HEK293T (cell line): ENCODE measurements at places on chromosomes 2 and 18.

DNA sequence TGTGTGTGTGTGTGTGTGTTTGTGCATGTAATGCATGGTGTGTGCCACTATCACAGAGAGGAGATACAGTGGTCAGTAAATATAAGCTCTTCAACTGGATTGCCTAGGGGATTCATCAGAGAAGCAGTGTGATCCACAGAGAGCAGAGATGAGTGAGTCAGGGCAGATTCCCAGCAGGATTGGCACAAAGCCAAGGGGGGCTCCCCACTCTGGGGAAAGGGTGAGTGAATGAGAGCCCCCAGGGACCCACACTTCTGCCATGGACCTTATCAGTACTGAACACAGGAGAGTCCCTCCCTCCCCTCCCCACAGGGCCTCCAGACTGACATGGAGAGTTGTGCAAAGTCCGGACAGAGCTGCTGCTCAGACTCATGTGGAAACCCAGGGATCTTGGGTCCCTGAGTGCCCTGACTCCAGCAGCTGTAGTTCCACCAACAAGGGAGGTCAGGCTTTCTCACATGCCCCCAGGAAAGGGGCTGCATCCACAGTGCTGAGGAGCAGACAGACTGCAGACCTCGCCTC, 748.8 kb downstream of the NR4A2 start:
- DNase-seq, result no peak

GRCh38 chr2:142599504-142599903, 278.0 kb upstream of the KYNU start:
- no peak for DNase-seq

GRCh38 chr2:73414696-73415095, 29.1 kb downstream of the ALMS1 start:
- DNase-seq, result no peak

DNA sequence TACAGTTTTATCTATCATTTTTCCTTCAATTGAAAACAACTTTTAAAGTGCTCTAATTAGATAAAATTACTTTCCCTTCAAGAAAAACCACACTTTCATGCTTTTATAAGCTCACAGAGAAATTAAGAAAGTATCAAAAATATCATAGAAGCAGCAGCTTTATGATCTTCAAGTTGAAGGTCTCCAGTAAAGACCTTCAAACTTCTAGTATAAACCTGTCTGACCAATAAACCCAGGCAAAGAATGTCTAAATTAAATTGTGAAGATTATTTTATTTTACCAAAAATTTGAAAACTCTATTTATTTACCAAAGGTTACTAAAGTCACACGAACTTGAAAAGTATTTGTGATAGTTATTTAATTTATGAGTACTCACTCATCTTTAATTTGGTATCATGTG, 9.3 kb upstream of the SCTR start:
- no peak for DNase-seq

DNA sequence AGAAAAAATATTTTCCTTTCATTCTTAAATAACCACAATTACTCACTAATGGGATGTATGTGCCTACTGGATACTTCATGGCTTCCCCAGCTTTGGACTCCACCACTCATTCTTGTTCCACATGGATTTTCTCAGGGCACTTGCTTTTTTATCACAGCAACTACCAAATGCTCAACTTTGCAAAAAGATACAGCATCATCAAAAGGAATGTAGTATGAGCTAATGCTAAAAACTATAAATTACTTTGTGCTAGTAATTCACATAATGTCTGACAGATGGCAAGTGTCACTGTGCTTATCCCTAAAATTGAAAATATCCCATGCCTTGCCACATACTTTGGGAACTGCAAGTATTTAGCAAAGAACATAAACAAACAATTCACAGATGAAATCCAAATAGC, 130.4 kb upstream of the ZFP36L2 start:
- no peak for DNase-seq

DNA sequence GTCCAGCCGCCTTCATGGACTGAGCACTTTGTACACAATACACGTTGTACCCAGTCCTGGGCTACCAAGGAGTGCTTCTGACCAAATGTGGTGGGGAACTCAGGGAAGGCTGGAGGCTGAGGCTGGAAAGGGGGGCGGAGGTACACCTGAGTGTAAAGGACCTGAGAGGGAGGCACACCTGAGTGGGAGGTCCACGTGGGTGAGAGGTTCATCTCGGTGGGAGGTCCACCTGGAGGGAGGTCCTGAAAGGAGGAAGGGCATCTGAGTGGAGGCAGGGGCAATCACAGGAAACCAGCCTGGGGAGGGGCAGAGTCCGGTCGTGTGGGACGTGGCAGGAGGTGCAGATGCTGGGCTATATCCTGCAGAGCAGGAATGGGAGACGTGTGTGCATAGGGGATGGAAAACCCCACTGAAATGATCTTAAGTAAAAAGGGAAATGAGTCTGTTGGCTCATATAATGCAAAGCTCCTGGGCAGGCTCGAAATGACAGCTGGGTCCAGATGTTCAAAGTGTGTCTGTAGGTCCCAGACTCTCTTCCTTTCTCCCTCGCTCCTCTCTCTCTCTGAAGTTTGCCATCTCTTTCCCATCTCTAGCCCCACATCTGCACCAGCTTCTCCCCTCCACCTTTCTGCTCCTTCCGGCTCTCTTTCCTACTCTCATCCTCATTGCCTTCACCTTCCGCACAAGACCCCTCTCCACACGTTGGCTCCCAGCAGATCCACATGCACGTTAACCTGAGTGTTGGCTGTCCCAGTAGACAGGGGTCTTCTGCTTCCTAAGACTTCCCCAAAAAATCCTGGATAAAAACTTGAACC, 137.7 kb downstream of the PXDN start:
- DNase-seq, result no peak

DNA sequence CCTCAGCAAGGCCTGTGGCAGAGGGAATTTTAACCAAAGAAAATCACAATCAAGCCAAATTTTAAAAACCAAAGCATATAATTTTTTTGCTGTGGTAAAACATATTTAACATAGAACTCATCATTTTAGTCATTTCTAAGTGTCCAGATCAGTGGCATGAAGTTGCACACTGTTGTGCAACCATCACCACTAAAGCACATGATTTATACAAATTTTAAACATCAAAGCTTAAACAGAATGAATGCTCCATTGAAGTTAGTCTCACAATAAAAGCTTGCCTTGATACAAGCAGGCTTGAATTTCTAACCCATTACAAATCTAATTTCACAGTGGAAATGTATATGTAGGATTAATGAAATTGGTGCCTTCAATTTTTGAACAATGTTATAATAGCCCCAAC, 31.2 kb downstream of the FTCDNL1 start:
- DNase-seq, result no peak

- no peak for DNase-seq
Measured at GRCh38 chr2:142722569-142722968, 154.9 kb upstream of the KYNU start.

DNA sequence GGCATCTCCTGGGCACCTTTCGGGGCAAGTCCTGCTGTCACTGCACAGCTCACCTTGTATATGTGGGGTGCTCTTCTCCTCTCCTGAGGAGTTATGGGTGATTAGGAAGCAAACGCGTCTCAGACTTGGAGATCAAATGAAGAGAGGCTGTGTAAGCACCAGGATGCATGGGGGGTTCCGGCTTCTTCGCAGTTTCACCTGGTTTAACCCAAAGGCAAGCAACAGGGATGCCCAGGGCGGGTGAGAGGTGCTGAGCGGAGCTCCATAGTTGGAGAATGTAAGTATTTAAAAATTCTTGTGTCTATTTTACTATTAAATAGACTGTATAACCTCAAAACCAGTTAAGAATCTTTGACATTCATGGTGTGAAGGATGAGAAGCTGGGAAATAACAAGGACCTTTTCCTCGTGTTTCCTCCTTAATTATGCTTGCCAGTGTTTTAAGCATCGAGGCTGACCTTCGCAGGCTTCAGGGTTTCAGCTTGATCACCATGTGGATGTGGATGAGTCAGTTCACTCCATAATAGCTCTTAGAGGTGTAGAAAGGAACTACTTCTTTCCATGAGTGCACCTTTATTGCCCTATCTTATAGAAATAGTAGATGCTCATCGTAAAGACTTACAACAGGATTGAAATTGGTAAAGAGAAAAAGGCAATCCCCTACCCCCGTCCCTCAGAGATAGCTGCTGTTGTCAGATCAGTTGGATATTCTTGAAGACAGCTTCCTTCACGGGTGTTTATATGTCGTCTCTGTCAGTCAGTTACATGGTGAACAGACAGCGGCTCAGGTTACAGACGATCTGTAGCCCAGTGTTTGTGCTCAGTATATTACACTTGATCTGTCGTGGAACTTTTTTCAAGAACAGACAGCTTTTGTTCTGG, 201.1 kb downstream of the AGAP1 start:
- no peak for DNase-seq

DNA sequence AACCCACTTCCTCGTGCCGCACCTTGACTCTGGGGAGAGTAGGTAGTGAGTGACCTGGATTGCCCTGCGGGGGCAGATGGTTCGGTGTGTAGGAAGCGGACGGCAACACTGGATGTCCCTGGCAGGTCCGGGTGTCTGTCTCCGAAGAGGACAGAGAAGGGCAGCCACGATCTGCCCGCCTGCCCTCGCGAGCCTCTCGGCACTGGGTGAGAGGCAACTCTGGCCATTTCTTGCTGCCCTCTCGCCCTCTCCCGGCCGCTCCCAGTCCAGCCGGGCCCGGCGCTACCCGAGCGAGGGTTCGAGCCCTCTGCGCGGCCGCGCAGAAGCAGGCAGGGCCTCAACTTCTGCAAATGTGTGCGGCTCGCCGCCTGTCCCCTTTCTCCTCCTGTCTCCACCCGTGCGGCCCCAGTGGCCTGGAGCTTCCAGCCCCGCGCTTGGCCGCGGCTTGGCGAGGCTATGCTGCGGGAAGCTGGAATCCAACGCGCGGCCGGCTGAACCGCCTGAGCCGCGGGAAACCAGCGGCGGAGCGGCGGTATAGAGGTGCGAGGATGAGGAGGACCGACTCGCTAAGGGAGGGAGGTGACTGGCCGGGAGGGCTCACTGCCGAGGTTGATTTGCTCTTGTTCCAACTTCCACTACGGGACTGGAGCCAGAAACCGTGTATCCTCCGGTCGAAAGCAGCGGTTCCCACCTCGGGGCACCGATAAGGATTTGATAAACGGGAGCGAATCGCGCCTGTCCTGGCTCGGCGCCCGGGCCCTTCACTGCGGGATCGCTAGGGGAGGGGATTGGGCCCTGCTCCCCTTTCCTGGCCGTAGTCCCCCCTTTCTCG, 1.5 kb downstream of the EPAS1 start:
- peak; percentile 45 for DNase-seq

DNA sequence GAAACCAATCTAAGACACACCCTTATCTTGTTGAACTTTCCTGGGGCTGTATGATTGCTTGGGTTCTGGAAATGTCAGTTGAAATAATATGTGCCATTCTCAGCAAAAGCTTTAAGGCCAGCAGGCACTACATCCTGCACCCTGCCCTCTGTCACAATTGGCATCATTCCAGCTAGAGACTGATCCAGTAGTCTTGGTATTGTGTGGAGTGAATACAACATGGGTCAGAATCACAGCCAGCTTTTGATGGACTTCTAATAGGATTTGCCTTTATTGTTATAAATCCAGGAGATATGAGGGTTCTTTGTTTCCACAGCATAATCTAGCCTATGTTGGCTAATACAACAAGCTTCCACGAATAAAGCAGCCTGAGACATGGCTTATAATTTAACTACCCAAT, 617.0 kb upstream of the CDH2 start:
- DNase-seq, result no peak

GRCh38 chr18:27685807-27686412, 491.0 kb downstream of the CDH2 start:
- peak; percentile 20 for DNase-seq

DNA sequence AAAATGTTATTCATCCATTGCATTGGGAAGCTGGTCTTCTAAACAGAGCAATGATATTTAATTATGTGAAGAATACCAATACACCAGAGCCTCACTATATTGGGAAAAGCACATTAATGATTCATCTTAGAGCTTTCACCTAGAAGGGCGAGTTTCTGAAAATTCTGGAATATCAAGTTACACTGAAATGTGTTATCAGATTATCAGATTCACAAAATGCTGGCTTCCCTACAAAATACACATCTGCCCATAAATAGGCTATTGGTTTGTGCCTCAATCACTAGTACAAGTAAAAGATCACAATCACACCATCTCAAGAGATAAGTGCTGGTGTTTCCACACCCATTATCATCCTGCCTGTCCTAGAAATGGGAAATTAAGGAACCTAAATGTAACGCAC, 200.7 kb downstream of the TMEM163 start:
- DNase-seq, result no peak

GRCh38 chr2:232891621-232892071, 21.6 kb downstream of the SNORC start:
- no peak for DNase-seq

DNA sequence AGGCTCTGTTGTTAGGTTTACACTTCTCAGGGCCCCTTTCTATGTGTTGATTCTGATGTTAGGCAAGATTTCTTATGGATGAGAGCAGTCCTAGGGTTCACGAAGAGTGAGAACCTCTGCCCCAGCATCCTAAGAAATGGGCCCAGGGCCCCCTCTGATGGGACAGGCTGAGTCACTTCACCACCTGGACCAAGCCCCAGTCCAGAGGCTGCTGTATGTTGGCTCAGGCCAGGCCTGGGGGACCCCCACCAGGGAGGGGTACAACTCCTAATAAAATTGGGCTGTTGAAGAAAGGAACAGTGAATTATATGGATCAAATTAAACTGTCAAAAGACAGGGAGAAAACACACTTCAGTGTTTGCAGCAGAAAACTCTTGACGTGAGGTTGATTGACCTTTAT, 365.9 kb upstream of the HS6ST1 start:
- no peak for DNase-seq

DNA sequence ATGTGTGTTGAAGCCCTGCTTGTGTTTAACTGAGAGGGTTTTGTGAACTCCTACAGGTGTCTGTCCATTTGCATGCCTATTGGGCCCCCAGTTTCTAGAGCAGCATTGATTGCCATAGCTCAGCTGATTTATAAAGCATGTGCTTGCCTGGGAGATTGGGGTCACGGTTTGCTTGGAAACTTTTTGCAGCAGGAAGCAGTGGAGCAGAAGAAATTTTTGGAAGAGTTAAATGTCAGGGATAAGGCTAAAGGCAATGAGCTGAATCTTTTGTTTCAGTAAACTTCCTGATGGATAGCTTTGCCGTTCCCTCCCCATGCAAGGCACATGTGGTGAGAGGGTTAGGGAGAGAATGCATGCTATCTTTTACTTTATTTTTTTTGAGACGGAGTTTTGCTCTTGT, 102.2 kb downstream of the PTPRM start:
- DNase-seq, result no peak

GRCh38 chr2:29295845-29296244, 180.6 kb downstream of the CLIP4 start:
- no peak for DNase-seq

DNA sequence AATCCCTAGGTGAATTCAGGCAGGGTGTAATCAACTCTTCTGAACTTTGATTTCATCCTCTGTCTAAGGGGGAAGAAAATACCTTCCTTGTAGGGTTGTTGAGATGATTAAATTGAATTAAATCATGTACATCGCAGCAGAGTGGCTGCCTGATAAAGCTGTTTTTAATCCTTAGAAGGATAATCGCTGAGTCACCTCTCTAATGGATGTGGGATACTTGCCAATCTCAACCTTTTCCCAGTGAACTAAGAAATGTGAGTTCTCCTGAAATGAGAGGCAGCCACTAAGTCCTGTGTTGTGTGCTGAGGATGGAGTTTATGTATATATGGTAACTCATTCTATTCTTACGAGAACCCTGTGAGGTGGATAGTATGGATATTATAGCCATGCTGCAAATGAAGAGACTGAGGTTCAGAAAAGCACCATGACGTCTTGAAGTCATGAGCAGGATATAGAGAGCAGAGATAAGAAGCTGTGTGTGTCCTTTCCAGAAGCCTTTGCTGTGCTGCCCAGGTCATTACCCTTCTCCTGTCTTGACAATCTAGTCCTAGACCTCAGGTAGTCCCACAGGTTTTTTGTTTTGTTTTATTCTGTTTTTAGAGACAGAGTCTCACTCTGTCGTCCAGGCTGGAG, 93.3 kb downstream of the HNRNPLL start:
- DNase-seq, result no peak
